ENCODE measurements at places on chromosomes 7 and 10.

GRCh38 chr7:155229548-155230168 is 68.0 kb upstream of the INSIG1 start:
- H3K27me3 ChIP-seq = no peaks in the 10 kb centered on the region
- no peak overlapping the region for H3K27ac ChIP-seq
- DNase-seq = no peak
- no peak overlapping the region for H3K4me3 ChIP-seq

DNA sequence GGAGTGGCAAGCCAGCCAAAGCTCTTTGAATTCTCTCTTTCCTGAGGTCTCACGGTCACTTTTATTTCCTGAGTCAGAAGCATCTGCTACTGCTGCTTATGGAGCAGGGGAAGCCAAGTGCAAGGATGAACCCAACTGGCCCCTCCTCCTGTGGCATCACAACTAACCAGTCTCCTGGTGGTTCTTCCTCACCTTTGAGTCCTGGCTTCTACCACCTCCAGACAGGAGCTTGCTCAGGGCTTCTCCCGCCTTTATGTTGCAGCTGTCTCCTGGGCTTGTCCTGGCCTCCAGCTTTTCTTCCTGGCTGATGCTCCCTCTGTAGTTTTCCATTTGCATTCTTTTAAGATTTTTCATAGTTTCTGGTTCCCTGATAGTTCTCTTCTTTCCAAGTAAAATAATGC is 349.7 kb upstream of the NRP1 start:
- no peaks in the 10 kb centered on the region for H3K27me3 ChIP-seq

GRCh38 chr10:117367718-117368117 is 7.5 kb downstream of the PDZD8 start:
- no peak for DNase-seq
- no peaks in the 10 kb centered on the region for H3K27me3 ChIP-seq
- peak overlapping the region; percentile 21 for H3K4me3 ChIP-seq

- H3K4me1 ChIP-seq = peaks cover 29% of the 10 kb centered on the region
- H3K36me3 ChIP-seq = peaks cover 13% of the 10 kb centered on the region
- no peak overlapping the region for H3K27ac ChIP-seq
These were observed 95.6 kb downstream of the GRB10 start for GRCh38 chr7:50687096-50687495.

DNA sequence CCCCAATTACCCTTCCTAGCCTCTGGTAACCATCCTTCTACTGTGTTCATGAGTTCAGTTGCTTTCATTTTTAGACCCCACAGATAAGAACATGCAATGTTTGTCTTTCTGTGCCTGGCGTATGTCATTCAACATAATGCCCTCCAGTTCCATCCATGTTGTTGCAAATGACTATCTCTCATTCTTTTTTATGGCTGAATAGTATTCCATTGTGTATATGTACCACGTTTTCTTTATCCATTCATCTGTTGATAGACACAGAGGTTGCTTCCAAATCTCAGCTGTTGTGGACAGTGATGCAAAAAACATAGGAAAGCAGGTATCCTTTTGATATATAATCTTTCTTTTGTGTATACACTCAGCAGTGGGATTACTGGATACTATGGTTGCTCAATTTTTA is 51.2 kb downstream of the RAPGEF5 start:
- no peaks in the 10 kb centered on the region for H3K27me3 ChIP-seq
- H3K4me3 ChIP-seq = no peak overlapping the region
- no peaks in the 10 kb centered on the region for H3K36me3 ChIP-seq
- no peak for DNase-seq
- no peak overlapping the region for H3K27ac ChIP-seq

- no peaks in the 10 kb centered on the region for H3K36me3 ChIP-seq
- H3K27me3 ChIP-seq = no peaks in the 10 kb centered on the region
- H3K4me3 ChIP-seq = no peak overlapping the region
- DNase-seq = no peak
- no peak overlapping the region for H3K27ac ChIP-seq
These were observed 83.9 kb upstream of the SMIM30 start for GRCh38 chr7:113202284-113202683.

DNA sequence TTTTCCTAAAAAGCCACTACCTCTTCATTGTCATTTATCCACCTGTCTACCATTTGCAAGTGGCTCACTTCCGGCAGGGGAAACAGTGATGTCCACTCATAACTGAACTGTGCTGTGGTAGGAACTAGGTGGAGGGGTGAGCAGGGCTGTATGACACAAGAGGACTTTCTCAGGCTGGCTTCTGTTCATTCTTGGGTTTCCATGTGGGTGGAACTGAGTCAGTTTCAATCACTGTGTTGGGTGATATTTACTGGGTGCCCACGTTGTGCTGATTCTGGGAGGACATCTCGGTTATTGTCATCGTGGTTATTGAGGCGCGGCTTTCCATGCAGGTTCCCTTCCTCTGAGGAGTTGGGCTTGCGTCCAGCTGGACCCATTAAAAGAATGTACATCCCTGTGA is 38.8 kb downstream of the RAMP3 start:
- no peaks in the 10 kb centered on the region for H3K4me1 ChIP-seq
- H3K27me3 ChIP-seq = no peaks in the 10 kb centered on the region
- H3K36me3 ChIP-seq = no peaks in the 10 kb centered on the region
- H3K27ac ChIP-seq = no peak overlapping the region

GRCh38 chr10:42783181-42783549 is 570 bp downstream of the BMS1 start:
- peak overlapping the region; percentile 78 for H3K27ac ChIP-seq
- peaks cover 24% of the 10 kb centered on the region for H3K36me3 ChIP-seq
- peak; percentile 53 for DNase-seq

- no peak for DNase-seq
- no peak overlapping the region for H3K4me3 ChIP-seq
- H3K27me3 ChIP-seq = no peaks in the 10 kb centered on the region
These were observed 340.4 kb downstream of the PARD3 start for GRCh38 chr10:34474555-34475273.

DNA sequence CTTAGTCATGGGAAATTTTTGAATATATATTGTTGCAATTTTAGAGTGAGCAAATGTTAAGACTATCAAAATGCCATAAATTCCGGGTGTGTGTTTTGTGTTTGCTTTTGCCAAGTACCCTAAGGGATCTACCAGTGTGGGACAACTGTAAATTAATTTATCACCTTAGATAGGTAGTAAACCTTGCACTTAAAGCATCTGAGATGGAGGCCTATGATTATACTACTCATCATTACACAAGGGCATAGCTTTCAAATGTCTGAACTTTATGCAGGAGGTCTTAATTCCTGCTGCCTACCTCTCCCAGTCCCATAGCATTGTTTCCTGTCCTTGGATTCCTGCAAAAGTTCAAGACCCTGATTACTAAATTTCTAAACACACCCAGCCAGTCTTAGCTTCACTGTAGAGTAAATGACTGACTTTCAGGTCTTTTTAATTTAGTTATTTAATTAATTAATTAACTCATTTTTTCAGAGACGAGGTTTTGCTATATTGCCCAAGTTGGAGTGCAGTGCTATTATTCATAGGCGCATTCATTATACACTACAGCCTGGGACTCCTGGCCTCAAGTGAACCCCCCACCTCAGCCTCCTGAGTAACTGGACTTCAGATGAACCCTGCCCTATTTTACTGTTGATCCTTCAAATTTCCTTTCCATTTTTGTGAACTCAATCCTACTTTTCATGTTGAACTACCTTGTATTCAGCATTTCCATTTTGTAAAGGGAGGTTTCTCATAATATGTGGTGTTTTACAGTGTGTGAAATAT is 47.0 kb downstream of the THSD7A start:
- no peak overlapping the region for H3K4me3 ChIP-seq
- no peaks in the 10 kb centered on the region for H3K36me3 ChIP-seq
- no peak for DNase-seq
- no peaks in the 10 kb centered on the region for H3K4me1 ChIP-seq

Measured in common myeloid progenitor, CD34-positive (primary cell).